ENCODE measurements at places on chromosomes 7 and 10.

GRCh38 chr7:70829221-70830059, 302.5 kb upstream of the GALNT17 start:
- DNase-seq = peak; percentile 43

DNA sequence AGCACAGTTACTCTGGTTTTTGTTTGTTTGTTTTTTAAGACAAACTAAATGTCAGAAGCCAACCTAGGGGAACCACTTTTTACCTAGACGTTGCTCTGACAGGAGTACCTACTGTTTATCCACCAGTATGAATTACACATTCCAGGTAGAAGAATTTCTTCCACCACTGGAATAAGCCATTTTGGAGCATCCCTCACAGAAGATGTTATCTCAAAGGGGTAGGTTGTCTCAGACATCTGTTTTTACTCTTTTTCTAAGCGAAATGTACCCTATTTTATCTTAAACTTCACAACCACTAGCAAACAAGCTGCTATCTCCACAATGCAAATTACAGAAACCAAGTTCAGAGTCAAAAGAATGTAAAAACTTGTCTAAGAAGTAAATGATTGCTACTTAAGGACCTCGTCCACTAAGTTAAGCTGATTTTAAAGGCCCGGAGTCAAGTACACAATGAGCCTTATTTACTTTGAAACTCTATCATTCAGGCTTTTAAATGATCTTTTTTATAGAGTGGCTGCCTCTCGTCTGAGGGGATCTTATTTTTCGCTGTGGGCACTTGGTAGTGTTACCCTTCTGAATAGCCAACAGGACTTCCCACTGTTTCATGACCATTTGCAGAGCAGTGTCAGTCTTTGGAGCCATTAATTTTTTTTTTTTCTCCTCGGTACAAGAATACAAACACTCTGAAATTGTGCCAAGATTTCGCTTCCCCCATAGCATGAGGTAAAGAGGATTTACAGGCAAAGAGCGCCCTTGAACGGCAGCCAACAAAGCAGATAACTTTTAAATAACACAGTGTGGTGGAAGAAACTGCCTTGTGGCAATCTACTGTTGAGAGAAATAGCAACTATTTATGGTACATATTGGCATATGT, 15.7 kb upstream of the ARMC3 start:
- DNase-seq = no peak

DNA sequence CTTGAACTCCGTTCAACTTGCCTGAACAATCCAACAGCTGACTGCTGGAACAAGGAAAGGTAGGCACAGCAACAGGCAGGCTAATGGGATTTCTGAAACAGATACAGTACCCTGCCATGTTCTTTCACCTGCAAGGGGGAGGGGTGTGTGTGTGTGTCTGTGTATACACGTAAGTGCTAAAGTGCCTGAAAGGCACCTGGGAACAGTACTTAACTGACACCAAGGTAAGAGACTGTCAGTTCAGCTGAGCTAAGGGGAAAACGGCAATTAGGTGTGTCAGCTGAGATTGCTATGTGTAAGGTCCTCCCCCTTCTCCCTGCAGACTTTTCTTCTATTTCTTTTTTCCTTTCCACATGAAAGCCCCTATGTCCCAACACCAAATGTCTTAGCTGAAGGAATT, 27.0 kb downstream of the NAMPT start:
- DNase-seq = no peak

- DNase-seq = no peak
Measured at GRCh38 chr7:7816084-7816483, 97.7 kb upstream of the RPA3 start.

- DNase-seq = no peak
Measured at GRCh38 chr10:3147117-3147820, 25.3 kb downstream of the PITRM1 start.

- no peak for DNase-seq
Measured at GRCh38 chr10:82358486-82359099, 483.6 kb downstream of the NRG3 start.

DNA sequence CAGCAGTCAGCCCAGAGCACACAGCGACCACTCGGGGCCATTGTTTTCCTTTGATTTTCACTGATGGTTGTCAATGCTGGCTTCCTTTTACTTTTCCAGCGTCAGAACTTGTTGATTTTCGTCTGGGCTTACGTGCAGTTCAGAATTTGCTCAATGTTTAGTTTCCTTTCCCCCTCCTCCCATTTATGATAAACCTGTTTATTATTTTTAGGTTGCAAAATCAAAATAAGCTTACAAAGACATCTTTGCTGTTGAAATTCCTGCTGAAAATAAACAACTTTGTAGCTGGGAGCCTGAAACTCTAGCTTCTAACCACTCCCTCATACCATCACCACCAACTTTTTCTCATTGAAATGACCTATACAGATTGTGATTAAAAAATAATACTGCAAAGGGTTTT, 83.1 kb upstream of the LYZL1 start:
- no peak for DNase-seq

DNA sequence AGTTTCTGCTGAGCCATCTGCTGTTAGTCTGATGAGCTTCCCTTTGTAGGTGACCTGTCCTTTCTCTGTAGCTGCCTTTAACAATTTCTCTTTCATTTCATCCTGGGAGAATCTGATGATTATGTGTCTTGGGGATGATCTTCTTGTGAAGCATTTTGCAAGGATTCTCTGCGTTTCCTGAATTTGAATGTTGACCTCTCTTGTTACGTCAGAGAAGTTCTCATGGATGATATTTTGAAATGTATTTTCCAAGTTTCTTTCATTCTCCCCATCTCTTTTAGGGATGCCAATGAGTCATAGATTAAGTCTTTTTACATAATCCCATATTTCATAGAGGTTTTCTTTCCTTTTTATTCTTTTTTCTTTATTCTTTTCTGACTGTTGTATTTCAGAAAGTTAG, 184.2 kb upstream of the BET1 start:
- no peak for DNase-seq

DNA sequence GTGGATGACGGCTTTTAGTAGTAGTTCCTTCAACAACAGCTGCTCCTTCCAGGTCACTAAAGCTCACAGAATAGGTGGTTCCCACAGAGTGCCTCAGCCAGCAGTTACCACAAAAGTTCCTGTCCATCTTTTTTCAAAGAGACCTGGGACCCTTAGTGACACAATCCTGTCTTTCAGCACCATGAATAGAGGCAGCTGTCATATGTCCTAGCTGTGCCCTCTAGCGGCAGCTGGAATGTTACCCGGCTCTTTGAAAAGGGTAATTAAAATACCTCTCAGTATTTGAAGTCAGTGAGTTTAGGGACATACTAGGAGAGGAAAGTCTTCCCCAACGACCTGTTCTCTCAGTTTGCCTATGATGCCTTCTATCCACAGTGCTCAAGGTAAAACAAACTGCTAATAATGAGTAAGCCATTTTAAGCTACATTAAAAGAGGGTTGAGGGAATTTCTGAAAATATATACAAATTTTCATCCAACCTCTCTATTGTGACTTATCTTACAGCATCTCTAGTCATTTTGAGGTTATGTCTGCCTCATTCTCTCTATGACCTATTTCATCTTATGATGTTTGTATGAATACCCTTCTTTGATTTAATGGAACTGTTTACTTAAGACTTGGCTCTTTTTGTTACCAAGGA, 290.8 kb downstream of the NXPH1 start:
- DNase-seq = peak; percentile 3

DNA sequence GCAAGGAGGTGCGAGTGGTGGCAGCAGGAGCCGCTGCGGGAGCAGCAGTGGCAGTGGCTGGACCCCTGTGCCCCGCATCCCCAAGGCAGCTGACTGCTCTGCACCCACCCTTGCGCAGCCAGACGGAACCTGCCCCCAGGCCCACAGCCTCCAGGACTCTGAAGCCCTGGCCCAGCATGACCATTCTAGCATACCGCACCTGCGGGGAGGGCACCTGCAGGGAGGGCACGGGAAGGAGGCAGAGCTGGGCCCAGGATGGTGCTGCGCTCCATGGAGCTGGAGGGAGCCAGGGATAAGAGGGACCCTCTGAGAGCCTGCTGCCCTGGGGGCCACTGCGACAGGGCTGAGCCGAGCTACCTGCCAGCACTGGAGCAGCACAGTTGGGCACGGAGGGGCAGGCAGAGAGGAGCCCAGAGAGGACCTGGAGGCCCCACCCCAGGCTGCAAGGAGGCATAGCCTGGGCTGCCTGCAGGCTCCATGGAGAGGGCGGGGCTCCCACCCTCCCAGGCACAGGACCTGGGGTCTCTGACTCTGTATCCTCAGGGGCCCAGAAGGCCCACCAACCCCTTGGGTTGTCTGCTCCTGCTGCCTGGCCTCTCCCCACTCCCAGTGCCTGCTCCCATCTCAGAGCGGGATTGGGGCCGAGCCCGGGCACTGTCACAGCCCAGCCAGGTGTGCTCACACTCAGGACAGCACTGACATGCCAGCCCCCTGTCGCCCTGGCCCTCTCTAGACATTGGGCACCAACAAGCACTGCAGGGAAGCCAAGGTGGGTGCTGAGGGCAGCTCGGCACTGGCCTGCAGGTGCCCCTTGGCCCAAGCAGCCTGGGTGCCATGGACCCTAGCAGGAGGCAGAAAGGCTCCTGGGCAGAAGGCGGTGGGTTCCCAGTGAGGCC, 87.6 kb downstream of the HTR7 start:
- DNase-seq = no peak

GRCh38 chr10:70503776-70504175, 25.2 kb downstream of the PALD1 start:
- no peak for DNase-seq

- DNase-seq = no peak
Measured at GRCh38 chr7:96949766-96950165, 55.6 kb upstream of the DLX6 start.

GRCh38 chr7:30146127-30146612, 11.4 kb downstream of the MTURN start:
- DNase-seq = no peak
